ENCODE measurements at places on chromosomes 16 and 17. TPM values are rescaled to one million over a fixed set of nuclear protein-coding genes. Genes with fewer than 3 reads are reported as not detected.

DNA sequence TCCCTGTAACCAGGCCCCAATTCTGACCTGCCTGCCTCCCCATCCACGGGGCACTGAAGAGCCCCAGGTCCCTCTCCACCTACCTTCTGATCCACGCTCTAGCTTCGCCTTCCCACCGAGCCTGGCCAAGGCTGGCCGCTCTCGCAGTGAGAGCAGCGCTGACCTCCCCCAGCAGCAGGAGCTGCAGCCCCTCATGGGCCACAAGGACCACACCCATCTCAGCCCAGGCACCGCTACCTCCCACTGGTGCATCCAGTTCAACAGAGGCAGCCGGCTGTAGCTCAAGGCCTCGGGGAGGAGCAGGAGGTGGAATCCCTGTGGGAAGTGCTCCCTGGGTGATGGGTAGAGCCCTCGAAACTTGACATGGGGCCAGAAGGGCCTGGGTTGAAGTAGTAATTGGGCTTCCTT is 8.4 kb upstream of the PLEKHG4 start:
- no peak for DNase-seq

- DNase-seq, result no peak
Measured at GRCh38 chr16:68113059-68113761, 28.0 kb downstream of the NFATC3 start.

DNA sequence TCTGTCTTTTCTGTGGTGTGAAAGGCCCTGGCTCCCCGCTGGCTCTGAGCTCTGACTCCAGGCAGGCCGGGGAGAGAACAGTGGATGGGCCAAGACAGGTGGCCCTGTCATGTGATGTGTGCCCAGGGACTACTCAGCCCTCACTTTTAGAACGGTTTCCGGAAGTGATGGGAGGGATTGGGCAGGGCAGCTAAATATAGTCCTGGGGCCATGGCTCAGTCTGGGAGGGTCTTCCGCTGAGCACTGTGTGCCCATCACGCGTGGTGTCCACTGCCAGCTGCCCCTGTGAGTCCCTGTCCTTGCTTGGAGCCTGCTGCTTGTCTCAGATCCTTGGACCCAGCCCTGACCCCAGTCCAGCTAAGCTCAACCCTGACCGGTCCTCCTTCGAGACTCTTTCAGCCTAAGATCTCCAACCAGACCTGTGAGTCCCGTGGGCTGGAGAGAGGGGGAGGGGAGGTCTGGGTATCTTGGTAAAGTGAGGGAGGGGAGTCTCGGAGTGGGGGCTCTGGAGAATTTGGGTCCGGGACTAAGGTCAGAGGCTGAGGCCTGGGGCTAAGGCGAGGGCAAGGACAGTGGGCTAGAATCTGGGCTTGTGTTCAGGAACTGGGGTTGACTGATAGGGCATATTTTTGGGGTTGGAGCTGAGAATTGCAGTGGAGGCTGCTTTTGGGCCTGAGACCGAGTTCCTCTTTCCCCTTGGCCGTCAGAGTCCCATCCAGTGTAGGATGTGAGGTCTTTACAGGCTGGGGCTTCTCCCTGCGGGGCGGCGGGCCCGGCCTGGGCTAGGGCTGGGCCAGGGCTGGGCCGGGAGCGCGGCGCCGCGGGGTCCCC is at the start of gene TRIM72:
Gene TRIM72 (plus strand): TSS at position 243 of the 831 bp plus-strand sequence. CDS start 620 bp downstream, outside the sequence.
- DNase-seq, result no peak

DNA sequence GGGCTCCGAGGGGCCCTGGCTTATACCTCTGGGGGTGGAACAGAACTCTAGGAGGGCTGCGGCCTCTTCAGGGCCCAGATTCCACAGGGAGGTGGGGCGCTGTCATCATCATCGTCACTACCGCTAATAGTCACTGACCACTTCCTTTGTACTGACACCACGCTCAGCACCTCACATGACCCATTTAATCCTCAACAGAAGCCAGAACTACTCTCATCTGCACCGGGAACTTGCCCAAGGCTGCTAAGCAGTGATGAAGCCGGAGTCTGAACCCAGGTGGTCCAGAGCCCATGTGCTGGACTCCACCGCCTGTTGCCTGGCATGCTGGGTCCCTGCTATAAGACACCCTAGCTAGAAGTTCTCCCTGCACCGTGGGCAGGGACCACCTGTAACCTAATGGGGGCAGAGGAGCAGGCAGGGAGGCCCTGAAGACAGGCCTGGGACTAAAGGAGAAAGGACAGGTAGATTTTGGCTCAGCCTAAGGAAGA is 12.0 kb downstream of the UNC13D start:
- peak; percentile 56 for DNase-seq

DNA sequence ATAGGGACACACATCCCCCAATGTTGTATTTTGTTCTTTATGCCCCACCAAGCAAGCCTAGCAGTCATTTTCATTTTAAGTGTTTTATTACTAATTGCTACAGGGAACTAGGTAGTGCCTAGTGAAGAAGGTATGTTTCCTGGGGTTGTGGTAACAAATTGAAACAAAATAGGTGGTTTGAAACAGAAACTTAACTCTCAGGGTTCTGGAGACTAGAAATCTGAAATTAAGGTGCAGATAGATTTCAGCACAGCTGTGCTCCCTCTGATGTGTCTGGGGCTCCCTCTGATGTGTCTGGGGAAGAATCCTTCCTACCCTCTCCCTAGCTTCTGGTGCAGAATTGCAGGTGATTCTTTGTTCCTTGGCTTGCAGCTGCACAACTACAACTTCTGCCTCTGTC is 390.1 kb downstream of the ZFHX3 start:
- no peak for DNase-seq

GRCh38 chr17:75695141-75695829 is 26.0 kb upstream of the ITGB4 start:
- no peak for DNase-seq

- no peak for DNase-seq
Measured at GRCh38 chr16:55151561-55152305, 172.3 kb upstream of the IRX6 start.

DNA sequence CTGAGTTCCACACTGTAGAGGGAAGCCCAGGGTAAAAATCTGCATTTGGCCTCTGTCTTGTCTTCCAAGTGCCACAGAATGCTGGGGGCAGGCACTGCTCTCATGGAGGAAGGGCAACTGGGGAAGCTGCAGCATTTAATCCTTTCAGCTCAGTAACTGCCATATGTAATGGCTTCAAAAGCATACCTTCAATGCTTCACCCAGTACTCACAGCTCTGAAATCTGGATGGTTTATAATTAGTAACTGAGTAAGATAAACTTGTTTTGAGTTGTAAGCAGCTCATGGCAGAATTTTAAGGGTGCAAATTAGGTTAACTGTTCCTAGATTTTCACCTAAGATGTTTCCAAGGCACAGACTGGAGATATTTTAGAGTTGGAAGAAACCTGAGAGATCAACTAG is 24.5 kb downstream of the PMP22 start:
- DNase-seq, result no peak

- DNase-seq, result no peak
Measured at GRCh38 chr16:86220561-86220960, 289.8 kb upstream of the FOXF1 start.

DNA sequence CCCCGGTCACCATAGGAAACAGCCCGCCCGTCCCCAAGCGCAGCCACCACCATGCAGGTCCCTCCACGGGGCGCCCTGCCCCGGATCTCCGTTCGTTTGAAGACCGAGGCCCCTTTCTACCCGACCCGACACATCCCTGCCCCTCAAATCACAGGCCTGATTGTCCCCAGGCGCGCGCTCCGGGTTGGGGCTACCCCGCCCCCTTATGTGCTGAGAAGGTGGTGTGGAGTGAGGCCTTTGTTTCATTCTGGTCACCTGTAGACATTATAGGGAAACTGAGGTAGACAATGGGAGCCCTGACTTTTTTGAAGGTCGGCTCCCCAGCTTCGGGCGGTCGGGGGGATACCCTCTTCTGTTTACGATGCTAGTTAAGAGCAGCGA is 763 bp upstream of the ACTG1 start:
- DNase-seq, result peak; percentile 67

- no peak for DNase-seq
Measured at GRCh38 chr17:42475121-42475520, 16.4 kb downstream of the ATP6V0A1 start.

- no peak for DNase-seq
Measured at GRCh38 chr17:72346306-72346705, 225.5 kb downstream of the SOX9 start.

GRCh38 chr16:52407778-52408177 is 139.2 kb downstream of the TOX3 start:
- DNase-seq, result no peak

GRCh38 chr17:40224718-40225550 is 5.8 kb downstream of the WIPF2 start:
- no peak for DNase-seq

- no peak for DNase-seq
Measured at GRCh38 chr17:1315409-1315808, 35.9 kb downstream of the TRARG1 start.

GRCh38 chr17:35377706-35378105 is 4.3 kb upstream of the SLFN11 start:
- DNase-seq, result no peak

GRCh38 chr17:59723041-59723440 is 15.6 kb downstream of the VMP1 start:
- DNase-seq, result no peak

GRCh38 chr16:56870276-56870888 is 5.4 kb downstream of the SLC12A3 start:
- no peak for DNase-seq

GRCh38 chr17:4110152-4110551 is 32.7 kb downstream of the ZZEF1 start:
- DNase-seq, result no peak

- no peak for DNase-seq
Measured at GRCh38 chr16:25065899-25066298, 45.6 kb upstream of the LCMT1 start.

DNA sequence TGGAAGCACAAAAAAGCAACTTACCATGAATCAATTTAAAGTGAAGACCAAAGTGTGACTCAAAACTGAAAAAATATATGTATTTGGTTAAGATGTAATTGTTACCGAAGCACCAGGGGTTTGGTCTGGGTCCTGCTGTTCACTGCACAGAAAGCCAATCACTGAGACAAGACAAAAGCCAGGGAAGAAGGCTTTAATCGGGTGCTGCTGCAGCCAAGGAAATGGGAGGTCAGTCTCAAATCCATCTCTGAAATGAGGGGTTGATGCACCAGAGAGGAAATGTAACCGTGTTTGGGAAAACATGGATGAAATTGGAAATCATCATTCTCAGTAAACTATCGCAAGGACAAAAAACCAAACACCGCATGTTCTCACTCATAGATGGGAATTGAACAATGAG is 73.6 kb upstream of the HSBP1 start:
- DNase-seq, result no peak

- no peak for DNase-seq
Measured at GRCh38 chr16:48250520-48251278, 3.4 kb upstream of the ABCC11 start.

GRCh38 chr17:57628421-57628820 is 116.7 kb downstream of the CCDC182 start:
- no peak for DNase-seq

GRCh38 chr16:11757671-11758545 is 15.3 kb upstream of the TXNDC11 start:
- peak; percentile 50 for DNase-seq

DNA sequence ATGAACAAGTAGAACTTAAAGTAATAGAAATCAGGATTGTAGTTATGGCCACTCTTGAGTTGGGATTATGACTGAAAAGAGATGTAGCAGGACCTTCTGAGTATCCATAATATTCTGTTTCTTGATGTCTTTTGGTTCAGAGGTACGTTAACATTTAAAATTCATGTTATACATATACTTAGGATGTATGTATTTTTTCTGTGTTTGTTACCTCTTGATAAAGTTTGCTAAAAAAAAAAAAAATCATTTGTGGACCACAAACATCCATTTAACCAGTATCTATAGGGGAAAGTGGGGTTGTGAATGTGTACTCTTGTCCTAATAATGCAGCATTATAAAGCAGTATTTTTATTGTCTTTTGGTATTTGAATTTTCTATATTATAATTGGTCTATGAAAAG is 65.6 kb downstream of the BCAS3 start:
- no peak for DNase-seq

- no peak for DNase-seq
Measured at GRCh38 chr17:1273492-1274244, 3.4 kb downstream of the BHLHA9 start.

GRCh38 chr16:75263291-75263962 is 12.0 kb upstream of the BCAR1 start:
- DNase-seq, result no peak

DNA sequence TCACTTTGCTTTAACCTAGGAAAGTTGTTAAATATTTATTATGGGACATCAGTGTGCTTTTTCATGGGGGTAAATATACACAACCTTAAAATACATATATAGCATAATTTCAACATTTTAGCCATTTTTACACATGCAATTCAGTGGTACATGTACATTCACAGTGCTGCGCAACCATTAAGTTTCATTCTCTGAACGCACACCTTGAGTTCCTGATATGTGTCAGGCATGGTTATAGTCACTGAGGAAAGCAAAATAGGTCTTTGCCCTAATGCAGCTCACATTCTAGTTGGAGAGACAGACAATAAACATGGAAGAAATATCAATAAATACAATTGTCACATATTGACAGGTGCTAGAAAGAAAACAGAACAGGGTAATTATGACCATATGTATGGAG is 12.8 kb upstream of the CNEP1R1 start:
- DNase-seq, result no peak

- no peak for DNase-seq
Measured at GRCh38 chr16:15752717-15753488, 102.9 kb downstream of the NDE1 start.

Gene CD300LB
- total RNA-seq, result 0.49 TPM

Gene LGALS9B
- 10.9 TPM for total RNA-seq

Gene SLC5A11
- total RNA-seq, result 2.5 TPM

Gene SMTNL2
- 2.4 TPM for total RNA-seq

Gene HBA2
- total RNA-seq, result 30.0 TPM

Gene KRT25
- total RNA-seq, result not detected

Gene KRT27
- total RNA-seq, result not detected

Gene MEOX1
- total RNA-seq, result 5.0 TPM

Gene CD300E
- total RNA-seq, result 0.35 TPM

Gene CLEC10A
- 8.3 TPM for total RNA-seq

Gene PMFBP1
- 0.66 TPM for total RNA-seq

Data from mucosa of gallbladder (tissue), 1 donor.